ENCODE measurements at places on chromosomes 5 and 9.

- DNase-seq: no peak
These were observed 325.7 kb upstream of the WWC1 start for GRCh38 chr5:167965710-167966109.

DNA sequence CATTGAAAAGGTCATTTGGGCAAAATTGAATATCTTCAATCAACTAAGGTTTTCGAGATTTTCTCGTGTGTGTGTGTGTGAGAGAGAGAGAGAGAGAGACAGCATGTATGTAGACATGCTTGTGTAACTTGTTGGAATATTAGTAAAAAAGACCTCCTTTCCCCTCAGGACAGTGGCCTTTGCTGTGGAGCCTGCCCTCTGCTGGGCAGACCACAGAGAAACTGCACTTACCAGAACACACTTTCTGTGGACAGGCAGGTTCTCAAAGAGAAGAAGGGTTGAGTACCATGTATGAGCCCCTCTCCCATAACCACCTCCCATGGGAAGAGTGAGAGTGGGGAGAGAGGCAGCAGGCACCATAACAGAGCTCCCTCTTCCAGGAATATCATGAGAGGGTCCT lies 45.6 kb downstream of the CFAP90 start:
- no peak for DNase-seq

DNA sequence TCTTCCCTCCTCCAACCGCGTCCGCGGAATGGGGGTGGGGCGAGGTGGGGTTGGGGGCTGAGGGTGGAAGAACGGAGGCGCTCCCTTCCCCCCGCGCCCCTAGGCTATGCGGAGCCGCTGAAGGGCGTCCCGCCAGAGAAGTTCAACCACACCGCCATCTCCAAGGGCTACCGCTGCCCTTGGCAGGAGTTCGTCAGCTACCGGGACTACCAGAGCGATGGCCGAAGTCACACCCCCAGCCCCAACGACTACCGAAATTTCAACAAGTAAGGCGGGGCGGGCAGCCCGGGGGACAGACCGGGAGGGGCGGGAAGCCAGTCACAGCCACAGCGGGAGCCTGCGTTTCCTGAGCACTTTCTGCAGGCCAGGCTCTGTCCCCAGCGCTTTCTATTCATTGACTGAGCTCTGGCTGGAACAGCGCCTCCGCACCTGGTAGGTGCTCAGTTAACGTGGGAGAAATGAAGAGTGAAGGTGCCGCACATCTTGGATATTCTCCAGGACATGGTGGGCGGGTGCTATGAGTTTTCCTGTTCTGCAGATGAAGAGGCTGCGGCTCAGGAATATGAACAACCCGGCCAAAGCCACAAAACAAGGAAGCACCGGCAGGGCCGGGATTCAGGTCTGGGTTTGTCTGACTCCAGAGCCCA lies 11.3 kb downstream of the MYOZ3 start:
- peak; percentile 49 for DNase-seq

GRCh38 chr9:135135929-135136315 lies 48.5 kb downstream of the OLFM1 start:
- DNase-seq: no peak

GRCh38 chr9:125633116-125633745 lies 73.8 kb downstream of the MAPKAP1 start:
- DNase-seq: no peak

DNA sequence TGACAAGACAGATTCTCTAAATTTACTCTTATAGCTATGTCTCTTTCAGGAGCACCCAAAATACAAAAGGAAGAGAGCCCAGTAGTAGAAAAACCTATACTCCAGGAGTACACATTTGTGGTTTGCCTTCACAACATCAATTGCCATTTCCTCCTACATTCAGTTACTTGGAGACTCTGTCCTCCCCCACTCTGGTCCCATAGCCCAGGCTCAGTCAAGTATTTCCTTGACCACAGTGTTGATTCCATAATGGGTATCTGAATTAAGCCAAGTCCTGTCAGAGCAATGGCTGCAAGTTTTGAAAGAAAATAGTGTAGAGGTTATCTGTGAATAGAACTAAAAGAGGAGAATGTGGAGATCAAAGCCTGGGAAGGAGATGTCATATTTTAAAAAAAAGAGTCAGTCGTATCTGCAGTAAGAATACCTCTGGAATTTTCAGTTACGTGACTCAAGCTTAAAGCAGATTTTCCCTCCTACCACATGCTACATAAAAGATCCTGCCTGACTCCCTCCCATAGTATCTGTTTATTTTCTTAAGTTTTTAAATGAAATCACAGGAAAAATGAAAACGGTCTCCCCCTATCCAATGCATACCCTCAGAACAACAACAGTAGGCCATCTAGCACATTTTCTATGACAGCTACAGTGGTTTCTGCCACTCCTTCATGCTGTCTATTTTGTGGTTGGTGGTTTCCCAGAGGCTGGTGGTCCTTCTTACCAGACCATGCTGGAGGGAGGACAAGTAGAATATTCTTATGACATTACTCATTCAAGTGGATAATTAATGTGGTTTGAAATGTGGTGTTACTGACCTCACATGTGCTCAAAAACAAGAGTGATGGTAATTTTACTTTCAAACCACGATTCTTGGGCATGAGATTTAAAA lies 249.7 kb upstream of the TMEM161B start:
- no peak for DNase-seq

- DNase-seq: no peak
These were observed 250.9 kb upstream of the DAB2 start for GRCh38 chr5:39675676-39676075.

DNA sequence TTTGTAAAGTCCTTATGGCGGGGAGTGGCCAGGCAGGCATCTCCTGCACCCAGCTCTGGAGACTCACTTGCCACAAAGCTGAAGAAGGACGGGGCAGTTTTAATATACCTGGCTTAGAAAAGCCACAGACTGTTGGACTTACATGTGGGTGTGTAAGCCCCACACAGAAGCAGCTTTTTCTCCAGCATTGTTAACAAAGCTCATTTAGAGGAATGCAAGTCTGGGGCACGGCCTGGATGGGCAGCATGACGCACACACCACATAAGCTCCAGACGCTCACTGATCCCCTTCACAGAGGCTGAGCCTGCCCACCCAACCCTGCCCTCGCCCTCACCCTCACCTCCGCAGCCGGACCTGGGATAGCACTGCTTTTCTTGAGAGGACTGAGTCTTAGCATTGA lies 58.0 kb upstream of the PDE8B start:
- DNase-seq: no peak

GRCh38 chr9:11931109-11931508 lies 762.1 kb upstream of the TYRP1 start:
- DNase-seq: no peak

DNA sequence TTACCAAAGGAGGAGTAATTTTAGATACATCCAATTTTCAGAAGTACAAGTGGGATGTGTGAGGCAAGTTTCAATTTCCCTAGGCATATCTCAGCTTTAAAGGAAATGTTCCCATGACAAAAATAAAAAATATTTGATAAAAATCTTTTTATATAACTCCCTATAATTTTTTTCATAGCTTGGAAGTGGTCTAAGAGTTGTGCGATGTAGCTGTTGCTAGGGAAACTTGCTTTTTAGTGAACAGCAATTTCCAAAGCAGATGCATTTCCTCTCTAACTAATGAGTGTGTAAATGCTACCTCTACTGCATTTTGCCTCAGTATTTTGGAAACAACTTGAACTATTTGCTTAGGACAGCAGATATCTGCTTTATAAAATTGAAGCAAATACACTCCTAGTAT lies 39.6 kb downstream of the MACIR start:
- DNase-seq: no peak

DNA sequence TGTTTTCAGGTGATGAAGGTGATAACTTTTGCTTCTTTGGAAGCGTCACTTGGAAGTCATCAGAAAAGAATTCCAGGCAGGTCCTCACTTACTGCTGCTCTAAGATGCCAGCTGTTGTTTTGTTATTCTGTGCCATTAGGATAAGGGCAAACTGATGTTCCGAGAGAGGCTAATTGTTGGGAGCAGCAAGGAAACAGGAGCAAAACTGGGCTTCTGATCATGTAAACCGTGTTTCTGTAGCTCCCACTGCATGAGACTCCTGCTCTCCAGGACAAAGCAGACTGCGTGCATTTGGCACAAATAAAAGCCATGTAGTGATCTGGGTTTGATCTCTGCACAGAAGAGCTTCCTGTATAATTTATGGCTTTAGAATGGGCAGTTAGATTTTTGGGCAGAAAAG lies 248.2 kb downstream of the MAN2A1 start:
- DNase-seq: no peak

GRCh38 chr5:150341331-150341730 lies 16.2 kb upstream of the TCOF1 start:
- DNase-seq: no peak

GRCh38 chr5:68424799-68425537 lies 209.4 kb downstream of the PIK3R1 start:
- peak; percentile 23 for DNase-seq

- no peak for DNase-seq
These were observed 204.0 kb downstream of the GADD45G start for GRCh38 chr9:89808756-89809181.

DNA sequence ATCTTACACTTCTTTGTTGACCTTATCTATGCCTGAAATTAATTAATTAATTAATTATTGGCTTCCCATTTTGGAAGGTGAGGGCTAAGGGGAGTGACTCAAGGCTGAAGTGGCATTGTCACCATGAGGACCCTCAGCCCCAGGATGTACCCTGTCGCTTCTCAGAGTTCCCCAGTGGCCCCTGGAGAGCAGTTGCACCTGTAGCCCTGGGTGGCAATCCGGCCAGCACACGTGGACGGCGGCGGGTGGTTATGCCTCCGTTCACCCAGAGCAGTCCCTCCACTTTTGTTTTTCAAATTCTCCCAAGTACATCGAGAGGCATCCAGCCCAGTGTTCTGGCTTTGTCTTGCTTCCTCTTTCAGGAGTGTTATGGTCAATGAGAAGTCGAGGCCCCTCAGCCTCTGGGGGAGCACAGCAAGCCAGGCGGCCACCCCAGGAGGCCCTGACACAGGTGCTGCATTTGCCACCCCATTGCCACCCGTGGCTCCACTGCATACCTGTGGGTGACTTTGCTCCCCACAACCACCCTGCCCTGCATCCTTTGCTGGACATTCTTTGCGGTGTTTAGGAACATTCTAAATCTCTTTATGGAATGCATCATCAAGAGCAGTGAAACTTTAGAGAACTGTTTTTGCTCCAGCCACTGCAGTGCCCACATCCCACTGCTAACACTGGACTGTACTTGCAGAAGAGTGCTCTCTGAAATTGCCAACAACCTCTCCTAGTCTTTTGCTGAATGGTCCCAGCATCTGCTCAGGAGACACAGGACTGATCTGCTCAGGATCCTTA lies 11.5 kb upstream of the IRX2 start:
- no peak for DNase-seq

GRCh38 chr9:99249619-99250018 lies 27.5 kb downstream of the SEC61B start:
- DNase-seq: no peak

- DNase-seq: peak; percentile 85
These were observed 14.8 kb downstream of the AKNA start for GRCh38 chr9:114372921-114373448.

GRCh38 chr9:131738293-131739132 lies 1.4 kb downstream of the RAPGEF1 start:
- peak; percentile 41 for DNase-seq

- no peak for DNase-seq
These were observed 333.3 kb downstream of the MAT2B start for GRCh38 chr5:163838738-163839137.

GRCh38 chr5:124951661-124952060 lies 205.2 kb upstream of the ZNF608 start:
- DNase-seq: no peak

- DNase-seq: no peak
These were observed 18.1 kb downstream of the COL5A1 start for GRCh38 chr9:134659688-134660131.
